Large intestine (tissue), 12 donors: ENCODE measurements at places on chromosomes 5 and 9. TPM values are rescaled to one million over a fixed set of nuclear protein-coding genes. Genes with fewer than 3 reads are reported as not detected.
A peak's percentile ranks its signal among the peaks of the same experiment; 100 is the strongest.

Gene CD274
- polyA plus RNA-seq = 1.6 TPM

Gene PCDHGB7
- 3.6 TPM for polyA plus RNA-seq

Gene PTGS1
- 9.2 TPM for polyA plus RNA-seq

Gene TAF7
- polyA plus RNA-seq = 88.9 TPM

Gene GHR
- 10.5 TPM for polyA plus RNA-seq

Gene PCDHGC4
- polyA plus RNA-seq = 1.7 TPM

Gene OR13C8
- polyA plus RNA-seq = not detected

Gene CDH10
- polyA plus RNA-seq = 0.52 TPM

Gene ABO
- 19.6 TPM for polyA plus RNA-seq

- DNase-seq = no peak
These were observed 786.5 kb upstream of the ACO1 start for GRCh38 chr9:31597977-31598376.

DNA sequence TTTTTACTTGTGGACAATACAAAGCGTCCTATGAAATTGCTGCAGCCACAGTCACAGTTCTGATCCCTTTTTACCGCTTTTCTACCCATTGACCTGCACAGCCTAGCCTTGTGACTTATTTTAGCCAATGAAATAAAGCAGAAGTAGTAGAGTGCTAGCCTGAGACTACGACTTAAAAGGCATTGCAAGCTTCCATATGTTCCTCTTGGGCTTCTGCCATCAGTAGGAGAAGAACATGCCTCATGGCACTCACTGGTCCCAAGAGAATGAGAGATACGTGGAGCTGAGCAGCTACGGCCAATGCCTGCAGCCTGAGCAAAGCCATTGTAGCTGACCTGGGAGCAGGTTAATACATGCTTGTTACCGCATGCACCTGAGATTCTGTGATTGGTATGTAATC lies 416.6 kb upstream of the CLINT1 start:
- no peak for DNase-seq

DNA sequence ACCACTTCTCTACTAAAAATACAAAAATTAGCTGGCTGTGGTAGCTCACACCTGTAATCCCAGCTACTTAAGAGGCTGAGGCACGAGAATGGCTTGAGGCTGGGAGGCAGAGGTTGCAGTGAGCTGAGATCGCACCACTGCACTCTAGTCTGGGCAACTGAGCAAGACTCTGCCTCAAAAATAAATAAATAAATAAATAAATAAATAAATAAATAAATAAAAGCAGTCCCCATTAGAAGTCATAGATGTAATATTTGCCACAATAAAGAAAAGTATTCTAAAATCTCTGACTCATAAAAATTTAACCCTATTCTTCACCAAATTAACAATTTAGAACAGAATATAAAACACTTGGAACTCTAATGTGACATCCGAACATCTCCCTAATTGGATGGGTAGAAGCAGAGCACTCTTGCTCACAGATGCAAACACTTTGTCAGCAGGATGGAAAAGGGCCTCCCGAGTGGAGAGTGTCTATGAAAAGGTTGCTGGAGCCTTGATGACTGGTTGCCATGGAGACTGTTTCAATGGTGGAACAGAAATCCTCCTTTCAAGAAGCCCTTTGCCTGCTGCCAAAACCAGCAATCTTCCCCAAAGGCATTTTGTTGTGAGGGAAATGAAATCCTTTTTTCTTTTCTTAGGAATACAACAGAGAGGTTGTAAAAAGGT lies 38.9 kb upstream of the TRAF1 start:
- DNase-seq = peak; percentile 6

GRCh38 chr5:67732471-67732870 lies 483.1 kb upstream of the PIK3R1 start:
- DNase-seq = no peak

DNA sequence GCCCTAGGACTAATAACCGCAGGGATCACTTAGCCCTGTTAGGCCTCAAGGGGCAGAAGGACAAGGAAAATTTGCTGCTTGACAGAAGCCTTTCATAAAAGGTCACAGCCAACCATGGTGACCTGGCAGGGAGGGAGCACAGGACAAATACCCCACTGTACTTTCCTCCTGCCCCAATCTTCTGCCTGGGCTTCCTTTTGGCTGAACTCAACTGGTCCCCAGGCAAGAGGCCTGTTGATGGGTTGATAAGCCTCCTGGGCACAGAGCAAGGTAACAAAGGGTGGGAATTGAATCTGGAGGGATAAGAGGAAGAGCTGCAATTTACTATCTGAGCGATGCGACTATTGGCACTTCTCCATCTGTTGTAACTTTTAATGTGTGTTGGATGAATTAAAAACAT lies 392.9 kb downstream of the RASEF start:
- no peak for DNase-seq

DNA sequence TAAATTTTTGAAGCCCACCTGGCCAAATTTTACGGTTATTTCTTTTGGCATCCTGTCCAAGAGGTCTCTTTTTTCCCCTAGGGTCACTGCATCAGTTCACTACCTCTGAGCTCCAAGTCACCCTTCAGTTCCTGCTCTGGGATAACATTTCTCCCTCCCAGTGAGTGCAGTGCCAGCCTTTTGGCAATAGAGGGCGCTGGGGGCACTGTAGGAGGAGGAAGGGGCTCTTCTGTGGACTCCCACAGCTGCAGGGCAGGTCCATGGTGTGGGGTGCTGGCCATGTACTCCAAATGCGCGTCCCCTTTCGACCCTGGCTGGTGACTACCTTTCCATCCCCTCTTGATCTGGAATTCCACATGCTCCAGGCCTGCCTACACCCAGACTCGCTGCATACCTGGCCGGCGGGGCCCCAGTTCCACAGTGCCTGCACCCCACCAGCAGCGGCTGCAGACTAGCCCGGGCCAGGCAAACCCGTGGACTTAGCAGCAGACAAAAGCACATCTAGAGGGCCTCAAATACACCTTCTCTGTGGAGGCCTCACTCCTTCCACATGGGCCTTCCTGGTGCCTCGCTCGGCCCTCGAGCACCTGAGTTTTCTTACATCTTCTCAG lies 20.3 kb upstream of the NINJ1 start:
- no peak for DNase-seq

DNA sequence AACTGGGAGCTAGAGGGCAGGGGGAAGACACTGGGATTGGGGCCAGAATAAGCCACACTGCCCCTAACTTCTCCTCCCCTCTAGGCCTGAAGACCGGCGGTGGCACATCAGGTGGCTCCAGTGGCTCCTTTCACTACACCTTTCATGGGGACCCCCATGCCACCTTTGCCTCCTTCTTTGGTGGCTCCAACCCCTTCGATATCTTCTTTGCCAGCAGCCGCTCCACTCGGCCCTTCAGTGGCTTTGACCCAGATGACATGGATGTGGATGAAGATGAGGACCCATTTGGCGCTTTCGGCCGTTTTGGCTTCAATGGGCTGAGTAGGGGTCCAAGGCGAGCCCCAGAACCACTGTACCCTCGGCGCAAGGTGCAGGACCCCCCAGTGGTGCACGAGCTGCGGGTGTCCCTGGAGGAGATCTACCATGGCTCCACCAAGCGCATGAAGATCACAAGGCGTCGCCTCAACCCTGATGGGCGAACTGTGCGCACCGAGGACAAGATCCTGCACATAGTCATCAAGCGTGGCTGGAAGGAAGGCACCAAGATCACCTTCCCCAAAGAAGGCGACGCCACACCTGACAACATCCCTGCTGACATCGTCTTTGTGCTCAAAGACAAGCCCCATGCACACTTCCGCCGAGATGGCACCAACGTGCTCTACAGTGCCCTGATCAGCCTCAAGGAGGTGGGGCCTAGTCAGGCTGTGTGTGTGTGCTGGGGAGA lies 6.8 kb downstream of the DNAJB5 start:
- DNase-seq = no peak

DNA sequence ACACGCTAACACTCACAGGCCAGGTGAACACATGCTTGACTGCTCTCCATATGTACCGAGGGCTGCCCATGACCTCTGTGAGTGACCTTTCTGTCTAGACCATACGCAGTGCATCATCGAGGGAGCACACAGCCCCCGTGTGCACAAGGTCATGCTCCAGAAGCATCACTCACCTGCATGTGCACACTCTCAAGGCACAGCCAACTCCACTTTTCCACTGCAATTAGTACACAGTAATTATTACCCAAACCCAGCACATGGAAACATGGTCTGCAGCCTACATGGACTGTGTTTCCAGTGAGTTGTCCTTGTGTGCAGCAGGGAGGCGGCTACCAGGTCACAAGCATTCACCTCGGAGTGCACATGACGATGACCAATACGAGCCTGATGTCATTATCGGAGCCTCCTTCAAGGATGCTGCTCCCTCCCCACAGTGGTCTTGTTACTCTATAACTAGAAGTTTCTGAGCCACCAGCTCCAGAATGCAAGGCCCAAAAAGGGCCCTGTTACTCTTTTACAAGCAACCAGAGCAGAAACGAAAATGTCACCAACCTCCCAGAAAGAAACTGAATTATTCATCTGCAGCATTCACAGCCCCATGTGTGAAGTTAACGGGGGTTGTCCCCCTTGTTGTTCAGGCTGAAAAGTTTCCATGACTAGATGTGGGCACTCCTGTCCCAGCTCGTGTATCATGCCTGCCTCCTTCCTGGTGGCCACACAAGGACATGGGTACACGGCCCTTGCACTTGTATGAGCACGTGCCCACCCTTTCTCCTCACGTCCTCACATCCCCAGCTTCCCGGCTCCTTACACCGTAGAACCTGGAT lies 31.2 kb downstream of the SEMA4D start:
- DNase-seq = no peak

GRCh38 chr5:81194633-81195334 lies 38.3 kb upstream of the CKMT2 start:
- DNase-seq = peak; percentile 77

DNA sequence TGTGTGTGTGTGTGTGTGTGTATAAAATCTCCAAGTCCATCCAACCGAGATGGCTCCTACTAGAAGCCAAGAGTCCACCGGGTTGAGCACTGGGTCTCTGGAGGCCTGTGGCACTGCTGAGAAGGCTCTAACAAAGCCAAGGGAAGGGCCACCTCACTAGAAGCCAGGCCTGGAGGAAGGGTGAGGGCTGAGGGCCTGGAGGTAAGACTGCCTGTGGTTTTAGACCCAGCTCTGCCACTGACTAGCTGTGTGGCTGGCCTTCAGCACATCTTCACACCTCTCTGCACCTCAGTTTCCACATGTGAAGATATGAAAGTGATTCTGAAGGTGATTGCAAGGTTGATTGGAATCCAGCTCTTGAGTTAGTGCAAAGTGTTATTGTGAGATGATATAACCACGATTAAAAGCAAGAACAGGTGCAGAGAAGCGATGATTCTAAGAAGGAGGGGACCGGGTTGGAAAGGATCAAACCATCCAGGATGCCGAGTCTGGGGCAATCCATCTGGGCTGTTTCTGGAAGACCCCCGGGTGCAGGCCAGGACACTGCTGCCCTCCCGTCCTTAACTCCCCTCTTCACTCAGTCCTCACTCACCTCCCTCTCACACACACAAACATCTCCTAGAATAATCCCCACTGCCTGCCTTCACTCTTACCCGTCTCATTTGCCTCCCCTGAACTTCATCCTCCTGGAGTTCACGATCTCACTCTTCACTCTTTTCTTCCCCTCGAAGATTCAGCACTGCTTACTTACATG lies 2.3 kb downstream of the IL4 start:
- DNase-seq = no peak

DNA sequence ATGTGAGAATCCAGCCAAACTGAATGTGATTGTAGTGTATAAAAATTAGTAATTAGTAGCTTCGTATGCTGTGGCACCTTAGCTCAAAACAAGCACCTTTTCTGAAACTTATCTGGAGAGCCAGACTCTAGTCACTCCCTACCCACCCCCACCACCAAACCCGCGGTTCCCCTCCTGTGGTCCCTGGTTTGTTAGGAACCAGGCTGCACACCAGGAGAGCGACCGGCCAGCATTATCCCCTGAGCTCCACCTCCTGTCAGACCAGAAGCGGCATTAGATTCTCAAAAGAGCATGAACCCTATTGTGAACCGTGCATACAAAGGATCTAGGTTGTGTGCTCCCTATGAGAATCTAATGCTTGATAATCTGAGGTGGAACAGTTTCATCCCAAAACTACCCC lies 498.6 kb downstream of the CHSY3 start:
- no peak for DNase-seq

DNA sequence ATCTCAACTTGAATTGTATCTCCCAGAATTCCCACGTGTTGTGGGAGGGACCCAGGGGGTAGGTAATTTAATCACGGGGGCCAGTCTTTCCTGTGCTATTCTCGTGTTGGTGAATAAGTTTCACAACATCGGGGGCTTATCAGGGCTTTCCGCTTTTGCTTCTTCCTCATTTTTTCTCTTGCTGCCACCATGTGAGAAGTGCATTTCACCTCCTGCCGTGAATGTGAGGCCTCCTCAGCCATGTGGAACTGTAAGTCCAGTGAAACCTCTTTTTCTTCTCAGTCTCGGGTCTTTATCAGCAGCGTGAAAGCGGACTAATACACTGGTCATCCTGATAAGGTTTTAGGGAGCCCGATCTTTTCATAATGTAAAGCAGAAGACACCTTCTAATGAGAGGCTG lies 687.0 kb upstream of the FTMT start:
- DNase-seq = no peak

GRCh38 chr5:58393716-58394115 lies 66.2 kb downstream of the PLK2 start:
- DNase-seq = no peak

DNA sequence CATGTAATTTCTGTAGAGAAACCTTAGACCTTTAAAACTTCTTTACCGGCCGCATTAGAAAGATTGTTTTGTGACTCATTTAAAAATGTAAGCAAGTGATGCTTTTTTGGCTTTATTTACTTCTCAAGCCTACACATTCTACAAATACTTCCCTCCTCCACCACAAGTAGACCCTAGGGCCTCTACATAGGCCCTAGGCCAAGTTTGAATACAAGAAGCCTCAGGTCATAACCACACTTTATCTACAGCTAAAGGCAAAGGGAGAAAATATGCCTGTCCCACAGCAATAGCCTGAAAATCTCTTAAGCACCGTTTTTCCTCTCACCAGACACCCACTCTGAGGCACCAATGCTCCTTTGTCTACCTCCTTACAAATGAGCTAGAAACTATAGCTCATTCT lies 53.9 kb downstream of the CSNK1A1 start:
- DNase-seq = peak; percentile 20

GRCh38 chr5:124908581-124909451 lies 162.4 kb upstream of the ZNF608 start:
- DNase-seq = peak; percentile 88

DNA sequence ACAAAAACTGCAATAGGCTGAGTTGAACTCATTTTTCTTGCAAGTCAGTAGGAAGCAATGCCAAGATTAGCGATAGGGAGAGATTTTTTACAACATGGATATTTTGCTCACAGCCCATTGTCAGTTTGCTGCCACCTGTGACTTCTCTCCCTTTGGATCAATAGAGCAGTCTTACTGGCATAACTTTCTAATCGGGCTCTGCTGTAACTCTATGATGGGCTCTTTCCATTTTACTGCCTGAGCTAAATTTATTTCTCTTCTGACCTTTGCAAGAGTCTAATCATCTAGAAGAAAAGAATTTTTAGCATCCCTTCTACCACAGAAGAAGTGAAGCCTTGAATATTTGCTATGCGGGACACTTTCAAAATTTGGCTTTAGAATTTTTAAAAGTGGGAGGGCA lies 53.6 kb upstream of the SGCD start:
- no peak for DNase-seq
